ENCODE measurements at places on chromosomes 5 and 9.
A peak's percentile ranks its signal among the peaks of the same experiment; 100 is the strongest.

DNA sequence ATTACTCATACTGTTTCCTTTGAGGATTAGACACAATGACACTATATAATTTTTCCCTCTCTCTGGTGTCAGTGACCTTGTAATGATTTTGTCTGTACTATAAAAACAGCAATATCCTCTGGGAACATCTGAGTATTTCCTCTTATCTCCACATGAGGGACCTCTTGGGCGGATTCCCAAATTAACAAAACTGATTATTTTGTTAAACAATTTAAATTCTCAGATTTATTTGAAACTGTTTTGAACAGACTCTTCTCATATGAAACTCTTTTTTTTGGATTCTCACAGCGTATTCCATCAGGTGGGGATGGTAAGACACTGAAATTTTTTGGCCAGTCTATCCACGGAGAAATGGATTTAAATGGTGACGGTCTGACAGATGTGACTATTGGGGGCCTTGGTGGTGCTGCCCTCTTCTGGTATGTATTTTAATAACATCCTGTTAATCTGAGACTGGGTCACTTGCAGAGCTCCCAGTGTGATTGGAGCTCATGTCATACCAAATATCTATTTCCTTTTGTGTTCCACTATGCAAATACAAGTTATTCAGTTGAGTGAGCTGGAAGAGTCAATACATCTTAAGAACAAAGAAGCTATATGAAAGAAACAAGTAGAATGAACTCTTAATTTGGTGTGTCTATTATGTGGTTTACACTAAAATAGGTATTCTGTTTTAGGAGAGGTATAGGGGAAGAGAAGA is 73.8 kb upstream of the ITGA2 start:
- peak; percentile 25 for DNase-seq

DNA sequence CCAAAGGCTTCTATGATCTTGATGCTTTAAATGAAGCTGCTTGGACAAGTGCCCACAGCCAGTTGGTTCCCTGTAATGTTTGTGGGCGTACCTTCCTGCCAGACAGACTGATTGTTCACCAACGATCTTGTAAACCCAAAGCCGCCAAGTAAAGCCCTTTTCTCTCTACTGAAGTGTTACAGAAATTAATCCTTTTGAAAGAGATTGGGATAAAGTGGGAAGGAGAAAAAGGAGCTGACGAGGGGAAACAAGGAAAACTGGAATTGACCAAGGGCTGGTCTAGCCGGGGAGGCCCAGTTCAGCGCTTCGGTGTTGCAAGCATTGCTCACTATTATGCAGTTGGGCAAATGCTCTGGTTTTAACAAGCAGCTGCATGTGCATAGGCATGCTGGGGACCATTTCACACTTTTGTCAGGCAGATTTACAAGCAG is 53.2 kb downstream of the ZNF474 start:
- no peak for DNase-seq

DNA sequence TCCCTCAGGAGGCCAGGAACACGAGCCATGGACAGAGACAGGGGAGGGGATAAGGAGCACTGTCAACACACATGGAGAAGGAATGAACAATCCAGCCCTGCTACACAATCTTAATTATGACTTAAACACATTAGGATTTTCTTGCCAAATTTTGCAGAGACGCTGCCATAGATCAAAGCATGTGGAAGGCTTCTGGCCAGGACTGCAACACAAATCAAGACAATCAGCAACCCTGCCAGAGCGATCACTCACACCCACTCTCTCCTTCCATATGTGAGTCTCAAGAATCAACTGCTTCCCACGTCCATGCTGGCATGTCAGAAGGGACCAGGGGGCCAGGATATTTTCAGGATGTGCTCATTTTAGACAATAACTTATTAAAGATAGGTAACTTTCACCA is 85.6 kb downstream of the ROR2 start:
- no peak for DNase-seq

GRCh38 chr9:69463497-69464068 is 138.6 kb downstream of the ENTREP1 start:
- no peak for DNase-seq

DNA sequence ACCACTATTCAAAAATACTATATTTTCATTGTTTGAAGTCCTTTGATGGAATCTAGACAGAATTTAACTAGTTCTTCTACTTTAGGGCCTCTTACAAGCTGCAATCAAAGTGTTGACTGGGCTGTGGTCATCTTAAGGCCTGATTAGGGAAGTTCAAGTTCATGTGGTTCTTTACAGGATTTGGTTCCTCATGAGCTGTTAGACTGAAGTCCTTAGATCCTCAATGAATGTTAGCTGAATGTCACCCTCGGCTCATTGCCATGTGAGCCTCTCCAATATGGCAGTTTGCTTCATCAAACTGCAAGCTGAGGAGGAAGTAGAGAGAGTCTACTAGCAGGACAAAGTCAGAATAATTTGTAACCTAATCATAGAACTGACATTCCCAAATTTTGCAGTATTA is 135.1 kb downstream of the CSNK1G3 start:
- DNase-seq, result no peak

- DNase-seq, result no peak
These were observed 218.1 kb downstream of the RFK start for GRCh38 chr9:76176171-76176570.

- DNase-seq, result no peak
These were observed 11.1 kb downstream of the DOLK start for GRCh38 chr9:128936171-128936865.

DNA sequence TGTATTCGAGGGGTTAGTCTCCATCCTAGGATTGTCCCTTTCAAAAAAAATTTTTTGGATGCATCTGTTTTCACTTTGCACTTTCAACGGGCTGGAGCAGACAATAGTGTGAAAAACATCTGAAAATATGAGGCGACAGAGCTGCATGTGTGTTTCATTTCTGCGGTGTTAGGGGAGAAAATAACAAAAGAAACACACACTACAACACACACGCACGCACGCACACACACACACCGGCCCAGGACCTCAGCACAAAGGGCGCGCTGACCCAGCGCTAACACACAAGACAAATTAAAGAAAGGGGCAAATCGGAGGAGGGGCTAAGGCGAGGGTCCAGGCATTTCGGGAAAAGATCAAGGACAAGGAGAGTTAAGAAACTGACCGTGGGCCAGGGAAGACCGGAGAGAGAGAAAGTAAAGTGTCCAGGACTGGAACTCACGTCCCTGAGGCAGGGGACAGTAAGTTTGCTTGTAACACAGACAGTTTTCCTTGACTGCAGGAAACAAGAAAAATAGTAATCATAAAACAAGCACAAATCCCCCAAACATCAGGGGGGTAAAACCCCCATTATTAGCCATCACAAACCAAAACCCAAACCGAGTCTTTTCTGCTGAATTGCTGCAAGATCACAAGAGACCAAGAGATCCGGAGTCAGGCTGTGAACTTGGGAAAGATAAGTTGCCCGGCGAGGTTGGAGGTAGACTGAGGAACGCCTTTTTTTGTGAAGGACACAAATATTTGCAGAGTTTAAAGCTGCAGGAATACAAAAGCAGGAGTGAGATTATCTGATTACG is 302.1 kb downstream of the PARP8 start:
- no peak for DNase-seq

GRCh38 chr5:126648471-126648870 is 47.7 kb downstream of the PHAX start:
- DNase-seq, result no peak

GRCh38 chr5:112342389-112342788 is 76.7 kb downstream of the EPB41L4A start:
- DNase-seq, result no peak

DNA sequence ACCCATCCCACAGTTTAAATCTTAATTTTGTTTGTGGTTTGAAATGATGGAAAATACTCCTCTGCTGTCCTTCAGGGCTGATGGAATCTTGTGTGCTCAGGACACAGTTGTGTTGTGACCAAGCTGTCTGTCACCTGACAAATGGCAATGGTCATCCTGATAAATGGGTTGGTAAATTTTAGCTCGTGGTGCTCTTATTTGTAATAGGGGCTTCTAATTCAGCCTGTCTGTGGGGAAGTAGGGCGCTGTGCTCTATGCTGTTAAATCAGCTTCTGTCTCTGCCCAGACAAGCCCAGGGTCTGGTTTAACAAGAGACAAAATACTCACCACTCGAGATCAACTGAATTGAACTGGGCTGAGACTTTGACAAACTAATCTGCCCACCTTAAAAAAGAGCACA is 4.5 kb downstream of the LRRTM2 start:
- DNase-seq, result no peak

DNA sequence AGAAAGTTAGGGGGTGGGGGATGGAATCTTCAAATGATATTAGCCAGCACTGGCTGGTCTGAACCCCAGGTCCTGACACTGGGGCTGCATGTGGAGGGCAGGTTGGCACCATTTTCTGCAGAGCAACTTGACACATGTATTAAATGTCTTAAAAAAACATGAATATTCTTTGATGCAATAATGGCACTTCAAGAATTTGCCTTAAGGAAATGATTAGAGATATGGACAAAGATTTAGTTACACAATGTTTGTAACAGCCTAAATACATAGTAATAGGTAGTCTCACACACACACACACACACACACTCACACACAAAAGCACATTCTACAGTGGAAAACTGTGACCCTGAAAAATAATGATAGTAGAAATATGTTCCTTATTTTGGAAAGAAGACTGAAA is 3.6 kb downstream of the SVEP1 start:
- no peak for DNase-seq

- no peak for DNase-seq
These were observed 210.6 kb downstream of the AUH start for GRCh38 chr9:91150998-91151717.

GRCh38 chr5:146544232-146544631 is 28.2 kb upstream of the GPR151 start:
- DNase-seq, result no peak

DNA sequence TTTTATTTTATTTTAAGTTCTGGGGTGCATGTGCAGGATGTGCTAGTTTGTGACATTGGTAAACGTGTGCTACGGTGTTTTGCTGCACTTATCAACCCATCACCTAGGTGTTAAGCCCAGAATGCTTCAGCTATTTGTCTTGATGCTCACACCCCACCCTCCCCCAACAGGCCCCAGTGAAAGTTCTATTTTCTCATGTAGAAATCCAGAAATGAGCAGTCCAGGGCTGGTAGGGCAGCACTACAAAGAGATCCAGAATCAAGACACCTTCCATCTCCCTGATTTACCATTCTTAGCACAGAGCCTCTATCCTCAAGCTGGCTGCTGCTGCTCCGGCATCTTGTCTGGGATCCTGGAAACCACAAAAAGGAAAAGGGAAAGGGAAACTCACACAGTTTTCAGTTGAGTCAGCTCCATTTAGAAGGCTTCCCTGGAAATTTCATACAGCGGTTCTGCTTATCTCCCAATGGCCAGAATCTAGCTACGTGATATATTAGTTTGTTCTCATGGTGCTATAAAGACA is 85.4 kb upstream of the SMARCA2 start:
- no peak for DNase-seq

DNA sequence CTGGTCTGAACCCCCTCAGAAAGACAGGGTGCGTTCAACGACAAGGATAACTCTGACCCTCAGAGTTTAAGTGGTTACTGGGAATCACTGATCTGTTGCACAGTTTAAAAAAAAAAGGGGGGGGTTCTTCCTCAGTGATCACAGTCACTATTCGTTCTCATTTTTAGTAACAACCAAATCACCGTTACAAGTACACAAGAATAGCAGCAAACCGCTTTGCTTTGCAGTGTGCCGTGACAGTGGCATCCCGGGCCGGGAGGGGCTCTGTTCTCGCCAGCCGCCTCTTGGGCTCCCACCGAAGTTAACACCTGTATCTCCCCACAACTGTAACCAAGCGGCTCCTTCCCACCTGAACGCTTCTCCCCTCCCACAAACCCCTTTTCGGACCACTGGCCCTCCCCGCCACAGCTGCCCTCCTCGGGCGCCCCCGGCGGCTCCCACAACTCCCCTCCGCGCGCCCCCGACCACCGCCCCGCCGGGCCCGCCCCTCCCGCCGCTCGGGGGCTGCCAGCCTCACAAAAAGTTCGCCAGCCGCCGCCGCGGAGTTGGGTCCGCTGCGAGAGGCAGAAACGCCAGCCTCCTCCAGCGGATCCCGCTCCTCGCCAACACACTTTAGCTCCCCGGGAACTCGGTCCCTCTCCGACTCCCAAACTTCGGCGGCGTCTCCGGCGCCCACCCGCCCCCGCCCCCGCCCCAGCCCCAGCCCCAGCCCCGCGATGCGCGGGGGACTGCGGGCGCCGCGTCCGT is 1.2 kb downstream of the SSBP2 start:
- DNase-seq, result peak; percentile 20

- DNase-seq, result no peak
These were observed 549.0 kb upstream of the ZNF608 start for GRCh38 chr5:125295405-125295872.

DNA sequence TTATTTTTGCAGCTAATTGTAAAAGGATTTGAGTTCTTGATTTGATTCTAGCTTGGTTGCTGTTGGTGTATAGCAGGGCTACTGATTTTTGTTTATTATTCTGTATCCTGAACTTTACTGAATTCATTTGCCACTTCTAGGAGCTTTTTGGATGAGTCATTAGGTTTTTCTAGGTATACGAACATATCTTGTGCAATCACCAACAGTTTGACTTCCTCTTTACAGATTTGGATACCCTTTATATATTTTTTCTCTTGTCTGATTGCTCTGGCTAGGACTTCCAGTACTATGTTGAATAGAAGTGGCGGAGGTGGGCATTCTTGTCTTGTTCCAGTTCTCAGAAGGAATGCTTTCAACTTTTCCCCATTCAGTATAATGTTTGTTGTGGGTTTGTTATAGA is 210.8 kb downstream of the FGF10 start:
- no peak for DNase-seq

- no peak for DNase-seq
These were observed 39.2 kb upstream of the ELOVL7 start for GRCh38 chr5:60883229-60883628.

- DNase-seq, result no peak
These were observed 68.6 kb upstream of the ADAMTS2 start for GRCh38 chr5:179413711-179414458.
